ENCODE measurements at places on chromosomes 3 and 15.

GRCh38 chr3:138477801-138478200, 43.4 kb downstream of the ESYT3 start:
- DNase-seq, result no peak

DNA sequence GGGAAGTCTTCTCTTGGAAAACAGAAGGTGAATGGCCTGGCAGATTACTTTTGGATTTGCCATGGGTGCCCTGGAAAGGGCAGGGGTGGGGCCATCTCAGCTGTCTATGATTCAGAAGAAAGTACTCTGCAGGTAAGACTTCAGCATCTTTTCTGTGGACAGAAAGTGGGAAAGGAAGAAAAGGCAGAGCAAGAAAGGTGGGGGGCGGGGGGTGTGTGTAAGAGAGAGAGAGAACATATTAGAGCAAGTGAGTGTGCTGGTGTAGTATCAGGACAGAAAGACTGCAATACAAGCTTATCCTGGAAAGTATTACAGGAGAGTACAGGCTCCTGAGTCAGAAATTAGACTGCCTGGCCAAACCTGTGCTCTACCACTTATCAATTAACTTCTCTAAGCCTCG, 5.5 kb downstream of the TAGLN3 start:
- DNase-seq, result no peak

GRCh38 chr3:70607469-70607868, 295.0 kb upstream of the MDFIC2 start:
- DNase-seq, result no peak

DNA sequence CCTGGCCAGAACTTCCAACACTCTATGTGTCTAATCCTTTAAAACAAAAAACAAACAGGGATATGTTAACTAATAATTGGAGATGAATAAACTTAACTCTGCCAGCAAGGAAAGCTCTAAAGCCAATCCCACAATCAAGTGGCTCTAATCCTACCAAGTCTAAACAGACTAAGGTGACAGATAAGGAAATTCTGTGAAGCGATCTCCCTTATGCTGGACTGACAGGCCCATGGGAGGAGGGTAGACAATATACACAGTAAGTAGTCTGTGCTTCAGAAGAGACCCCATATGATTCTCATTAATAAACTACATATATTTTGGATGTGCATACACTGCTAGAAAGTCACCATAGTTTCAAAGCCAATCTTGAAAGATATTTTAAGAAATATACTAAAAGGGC, 10.1 kb downstream of the VPS13C start:
- DNase-seq, result no peak

DNA sequence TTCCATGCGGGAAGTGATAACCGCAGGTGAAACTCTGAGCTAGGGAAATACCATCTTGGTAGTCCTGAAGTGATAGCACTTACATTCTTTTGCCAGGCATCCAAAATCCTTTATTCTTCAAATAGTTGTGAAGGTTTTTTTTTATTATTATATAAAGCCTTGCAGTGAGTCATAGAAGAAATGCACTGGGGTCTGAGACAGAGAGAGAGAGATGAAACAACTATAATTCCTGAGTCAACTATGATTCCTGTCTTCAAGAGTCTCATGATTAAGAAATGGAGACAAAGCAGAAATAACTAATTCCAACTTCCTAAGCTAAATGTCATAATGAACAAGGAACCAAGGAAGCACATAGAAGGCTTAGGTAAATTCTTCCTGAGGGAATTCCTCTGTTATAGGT, 495.6 kb downstream of the LPP start:
- no peak for DNase-seq

DNA sequence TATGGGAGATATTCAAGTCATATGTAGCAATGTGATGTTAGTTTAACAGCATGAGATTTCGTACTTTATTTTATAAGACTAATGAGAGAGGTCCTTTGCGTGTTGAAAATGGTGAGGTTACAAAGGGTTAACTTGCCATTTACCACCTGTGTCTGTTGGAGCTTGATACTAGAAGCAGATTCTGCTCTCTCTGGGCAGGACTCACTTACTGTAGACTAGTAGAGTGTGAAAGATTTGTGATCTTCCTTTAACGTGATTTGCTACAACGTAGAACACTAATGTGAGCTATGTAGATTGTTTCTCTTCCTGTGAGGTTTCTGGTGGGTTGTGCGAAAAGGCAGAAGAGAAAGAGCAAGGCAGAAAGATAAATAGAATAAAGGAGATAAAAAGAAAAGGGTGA, 1.1 kb downstream of the TP63 start:
- DNase-seq, result no peak
